ENCODE measurements at places on chromosomes 6 and 20. TPM values are rescaled to one million over a fixed set of nuclear protein-coding genes. Genes with fewer than 3 reads are reported as not detected.
A peak's percentile ranks its signal among the peaks of the same experiment; 100 is the strongest.

- no peak for DNase-seq
Observed at GRCh38 chr20:1815502-1816085, 79.6 kb upstream of the SIRPA start.

NANP gene
- 4.5 TPM for total RNA-seq

PPP1R14C gene
- total RNA-seq = 17.5 TPM

- no peak for DNase-seq
Observed at GRCh38 chr6:156840606-156841005, 63.4 kb downstream of the ARID1B start.

DNA sequence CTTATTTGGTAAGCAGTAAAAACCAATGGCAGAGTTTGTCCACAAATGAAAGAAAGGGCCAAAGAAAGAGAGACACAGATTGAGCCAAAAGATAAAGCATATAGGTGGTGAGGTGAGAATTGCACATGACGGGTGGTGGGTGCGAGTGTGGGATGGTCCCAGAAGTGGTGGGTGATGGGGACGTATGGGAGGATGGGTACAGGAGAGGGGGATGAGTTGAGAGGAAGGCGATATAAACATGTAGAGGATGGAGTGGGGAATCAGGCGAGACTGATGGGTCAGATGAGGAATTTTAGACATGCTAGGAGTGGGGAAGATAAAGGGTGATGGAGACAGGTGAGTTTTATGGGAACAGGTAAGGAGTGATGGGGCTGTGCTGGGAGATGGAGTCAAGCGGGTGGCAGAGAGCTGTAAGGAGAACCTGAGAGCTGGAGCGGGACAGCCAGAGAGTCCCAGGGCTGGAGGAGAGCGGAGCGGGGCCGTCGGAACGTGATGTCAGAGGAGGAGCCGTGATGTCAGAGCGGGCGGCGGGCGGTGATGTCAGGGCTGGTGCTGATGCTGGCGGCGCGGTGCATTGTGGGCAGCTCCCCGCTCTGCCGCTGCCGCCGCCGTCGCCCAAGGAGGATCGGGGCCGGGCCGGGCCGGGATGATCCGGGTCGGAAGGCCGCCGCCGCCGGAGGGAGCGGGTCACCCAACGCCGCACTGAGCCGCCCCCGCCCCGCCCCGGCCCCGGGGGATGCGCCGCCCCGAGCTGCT lies at the start of gene TTBK1:
TSS of gene TTBK1 (plus strand) at position 574 of the 756 bp plus-strand sequence. CDS start 3,180 bp downstream, outside the sequence.
- DNase-seq = no peak

SEMG2 gene
- total RNA-seq = not detected

OR12D1 gene
- not detected for total RNA-seq

DNA sequence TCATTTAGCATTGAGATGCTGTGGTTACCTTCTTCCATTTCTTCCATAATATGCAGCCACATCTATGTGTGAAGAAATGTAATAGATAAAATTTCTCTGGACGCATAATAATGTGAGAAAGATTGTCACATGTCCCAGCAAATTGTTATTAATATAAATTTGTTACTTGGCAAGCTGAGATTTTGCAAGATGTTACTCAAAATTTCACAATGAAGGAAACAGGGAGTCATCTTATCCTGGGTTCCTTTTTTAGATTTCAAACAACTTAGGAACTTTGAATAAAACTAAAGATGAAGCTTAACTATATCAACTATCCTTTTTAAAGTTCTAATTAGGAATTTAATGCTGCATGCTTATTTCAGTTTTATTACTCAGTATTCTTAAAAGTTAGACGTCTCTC lies 3.6 kb downstream of the ESR1 start:
- no peak for DNase-seq

DNA sequence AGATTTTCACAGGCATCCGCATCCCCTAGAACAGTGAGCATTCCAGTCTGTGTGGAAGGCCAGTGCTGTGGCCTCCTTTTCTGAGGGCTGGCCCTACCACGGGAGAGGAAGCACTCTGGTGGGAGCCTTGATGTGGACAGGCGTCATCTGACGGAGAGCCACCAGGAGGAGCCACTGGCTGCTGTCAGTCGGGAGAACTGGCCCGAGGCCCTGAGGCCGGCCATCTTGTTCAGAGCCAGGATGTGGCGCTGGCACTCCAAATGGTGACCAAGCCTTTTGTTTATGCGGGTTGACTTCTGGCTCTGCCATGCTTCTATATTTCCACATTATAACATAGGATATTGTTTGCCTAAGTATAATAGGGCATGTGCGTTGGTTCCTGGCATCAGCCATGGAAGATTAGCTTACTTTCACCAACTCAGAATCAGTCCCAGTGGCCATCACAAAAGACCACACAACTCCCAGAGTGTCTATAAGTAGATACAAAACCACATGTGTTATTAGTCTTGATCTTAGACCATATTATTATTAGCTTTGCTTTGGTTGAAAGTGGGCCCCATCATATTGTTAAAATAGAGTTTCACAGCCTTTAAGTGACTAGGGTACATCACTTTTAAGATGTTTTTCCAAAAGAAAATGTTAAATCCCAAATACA lies 273.9 kb upstream of the TAB2 start:
- peak; percentile 58 for DNase-seq

IP6K3 gene
- not detected for total RNA-seq

SLC16A10 gene
- 1.2 TPM for total RNA-seq

KCNK16 gene
- not detected for total RNA-seq

REM1 gene
- total RNA-seq = not detected

GRCh38 chr6:31723245-31723979 lies at the start of gene MPIG6B:
TSS of gene MPIG6B (plus strand) at chr6:31723373. CDS start at chr6:31723384, 11 bp downstream.
- no peak for DNase-seq

- no peak for DNase-seq
Observed at GRCh38 chr6:29510746-29511300, 23.1 kb upstream of the MAS1L start.

GRCh38 chr6:87029711-87030314 lies 65.1 kb downstream of the CGA start:
- DNase-seq = peak; percentile 11

GRCh38 chr6:2820415-2820814 lies 21.2 kb downstream of the SERPINB1 start:
- no peak for DNase-seq

SLC25A27 gene
- 7.5 TPM for total RNA-seq

DNA sequence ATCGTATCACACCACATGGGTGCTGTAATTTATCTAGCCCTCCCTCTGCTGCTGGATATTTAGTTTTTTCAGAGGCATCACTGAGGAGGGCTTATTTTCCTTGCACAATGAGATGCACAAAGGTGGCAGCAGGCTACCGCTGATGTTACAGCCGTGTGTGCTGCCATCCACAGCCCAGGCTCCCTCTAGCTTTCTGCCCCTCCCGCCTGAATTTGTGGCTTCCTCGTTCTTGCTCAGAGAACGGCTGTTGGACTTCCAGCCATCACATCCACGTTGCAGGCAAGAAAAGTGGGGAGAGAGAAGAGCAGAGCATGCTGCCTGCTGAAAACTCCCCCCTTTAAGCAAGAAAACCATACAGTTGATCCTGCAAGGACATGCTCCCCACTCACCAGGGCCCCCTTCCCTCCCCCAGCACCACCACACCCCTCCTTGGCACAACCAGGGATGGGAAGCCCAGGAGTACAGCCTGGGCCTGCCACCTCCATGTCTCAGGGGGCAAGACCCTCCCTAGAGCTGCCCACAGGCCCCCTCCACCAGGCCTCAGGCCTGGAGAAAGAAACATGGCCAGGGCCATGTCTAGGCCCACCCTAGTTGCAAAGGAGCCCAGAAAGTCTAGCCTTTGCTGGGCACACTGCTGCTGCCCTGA lies 102.6 kb downstream of the MRPL14 start:
- peak; percentile 77 for DNase-seq

VSTM2L gene
- 6.9 TPM for total RNA-seq

- DNase-seq = peak; percentile 75
Observed at GRCh38 chr20:64064145-64064698, 1.2 kb downstream of the TCEA2 start.

DNA sequence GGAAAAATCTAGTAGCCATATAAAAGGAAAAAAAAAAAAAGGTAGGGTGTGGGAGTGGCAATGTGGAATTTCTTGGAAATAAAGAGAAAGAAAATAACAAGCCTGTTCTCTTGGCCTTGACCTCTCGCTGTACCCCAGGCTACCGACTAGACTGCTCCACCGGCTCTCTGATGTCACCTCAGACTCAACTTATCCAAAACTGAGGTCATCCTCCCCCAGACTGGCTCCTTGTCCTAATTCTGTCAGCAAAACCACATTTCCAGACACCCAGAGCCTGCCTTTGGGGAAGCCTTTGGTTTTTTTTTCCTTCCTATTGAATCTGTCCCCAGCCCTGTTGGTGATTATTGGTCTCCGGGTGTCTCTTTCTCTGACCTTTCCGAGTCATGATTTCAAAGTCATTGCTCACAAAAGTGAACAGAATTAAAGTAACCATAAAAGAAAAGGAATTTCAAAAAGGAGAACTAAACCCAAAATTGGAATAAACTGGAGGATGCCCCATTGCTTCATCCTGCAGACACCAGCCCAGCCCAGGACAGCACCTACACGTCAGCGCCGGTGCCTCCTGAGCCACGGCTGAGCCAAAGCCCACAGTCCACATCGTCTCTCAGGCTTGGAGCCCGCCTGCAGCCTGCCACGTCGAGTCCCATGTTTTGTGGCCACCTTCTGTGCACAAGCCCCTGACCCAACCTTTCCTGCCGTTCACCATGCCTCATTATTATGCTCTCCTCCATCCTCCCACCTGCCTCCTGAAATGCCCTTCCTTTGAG lies 170.7 kb downstream of the MYLK4 start:
- DNase-seq = no peak

CGA gene
- not detected for total RNA-seq

DNA sequence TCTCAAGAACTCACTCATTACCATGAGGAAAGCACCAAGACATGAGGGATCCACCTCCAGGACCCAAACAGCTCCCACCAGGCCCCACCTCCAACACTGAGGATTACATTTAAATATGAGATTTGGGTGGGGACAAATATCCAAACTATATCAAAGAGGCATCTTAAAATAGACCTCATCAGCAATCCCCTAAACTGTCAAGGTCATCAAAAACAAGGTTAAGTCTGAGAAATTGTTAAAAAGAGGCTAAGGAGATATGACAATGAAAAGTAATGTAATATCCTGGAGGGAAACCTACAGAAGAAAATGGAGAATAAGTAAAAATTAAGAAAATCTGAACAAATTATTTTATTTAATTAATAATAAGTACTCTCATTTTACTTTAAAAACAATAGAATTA lies 922.3 kb downstream of the HACE1 start:
- DNase-seq = no peak

GRCh38 chr20:36541227-36541767 lies at the start of gene MYL9:
TSS of gene MYL9 (plus strand) at chr20:36541519. CDS start at chr20:36544885, 3,366 bp downstream.
- DNase-seq = peak; percentile 69

- no peak for DNase-seq
Observed at GRCh38 chr20:20395903-20396568, 28.1 kb downstream of the INSM1 start.

- no peak for DNase-seq
Observed at GRCh38 chr6:135021310-135022049, 33.1 kb downstream of the HBS1L start.

ANKEF1 gene
- total RNA-seq = 6.6 TPM

PTCRA gene
- not detected for total RNA-seq

DNA sequence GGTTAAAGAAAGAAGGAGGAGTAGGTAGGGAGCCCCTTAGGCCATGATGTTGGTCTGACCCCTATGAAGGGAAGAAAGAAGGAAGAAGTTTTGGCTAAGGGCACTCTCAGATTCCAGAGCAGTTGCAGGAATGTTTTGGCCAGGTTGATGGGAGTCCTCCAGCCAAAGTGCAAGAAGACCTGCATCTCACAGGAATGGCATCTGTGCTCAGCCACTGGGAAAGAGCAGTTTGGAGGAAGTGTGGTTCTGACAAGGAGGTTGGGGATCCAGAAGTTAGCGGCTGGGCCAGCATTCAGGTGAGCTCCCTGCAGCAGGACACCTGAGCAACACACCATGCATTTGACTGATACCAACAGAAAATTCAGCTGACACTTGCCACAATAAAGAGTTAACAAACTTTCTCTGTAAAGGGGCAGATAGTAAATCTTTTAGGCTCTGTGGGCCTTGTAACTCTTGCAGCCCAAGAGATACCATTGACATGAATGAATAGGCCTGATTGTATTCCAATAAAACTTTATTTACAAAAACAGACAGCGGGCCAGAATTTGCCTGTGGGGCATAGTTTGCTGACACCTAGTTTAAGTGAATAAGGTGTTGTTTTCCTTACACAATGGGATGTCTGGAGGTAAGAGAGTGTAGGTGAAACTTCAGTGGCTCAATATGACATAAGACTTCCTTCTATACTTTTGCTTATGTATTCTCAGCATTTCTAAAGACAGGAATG lies 71.0 kb downstream of the EDN1 start:
- DNase-seq = no peak

DNA sequence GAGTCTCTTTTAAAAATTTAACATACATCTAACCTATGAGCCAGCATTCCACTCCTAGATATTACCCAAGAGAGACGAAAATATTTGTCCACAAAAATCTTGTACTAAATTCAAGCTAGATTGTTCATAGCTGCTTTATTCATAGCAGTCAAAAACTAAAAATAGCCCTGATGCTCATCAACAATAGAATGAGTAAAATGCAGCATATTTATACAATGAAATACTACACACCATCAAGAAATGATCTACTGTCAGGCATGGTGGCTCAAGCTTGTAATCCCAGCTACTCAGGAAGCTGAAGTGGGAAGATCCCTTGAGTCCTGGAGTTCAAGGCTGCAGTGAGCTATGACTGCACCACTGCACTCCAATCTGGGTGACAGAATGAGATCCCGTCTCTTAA lies 22.0 kb upstream of the SRC start:
- no peak for DNase-seq

CCM2L gene
- 2.1 TPM for total RNA-seq

GRCh38 chr6:29762051-29762450 lies 38.8 kb downstream of the HLA-F start:
- no peak for DNase-seq

TSBP1 gene
- not detected for total RNA-seq

- no peak for DNase-seq
Observed at GRCh38 chr20:25011261-25011660, 18.7 kb upstream of the APMAP start.

BIRC7 gene
- 0.51 TPM for total RNA-seq

GRCh38 chr20:57605045-57605444 lies 15.2 kb downstream of the ZBP1 start:
- DNase-seq = no peak

- no peak for DNase-seq
Observed at GRCh38 chr6:12162213-12162612, 127.9 kb upstream of the EDN1 start.

GRCh38 chr6:84762220-84763002 lies 2.0 kb downstream of the TBX18 start:
- peak; percentile 52 for DNase-seq

DNA sequence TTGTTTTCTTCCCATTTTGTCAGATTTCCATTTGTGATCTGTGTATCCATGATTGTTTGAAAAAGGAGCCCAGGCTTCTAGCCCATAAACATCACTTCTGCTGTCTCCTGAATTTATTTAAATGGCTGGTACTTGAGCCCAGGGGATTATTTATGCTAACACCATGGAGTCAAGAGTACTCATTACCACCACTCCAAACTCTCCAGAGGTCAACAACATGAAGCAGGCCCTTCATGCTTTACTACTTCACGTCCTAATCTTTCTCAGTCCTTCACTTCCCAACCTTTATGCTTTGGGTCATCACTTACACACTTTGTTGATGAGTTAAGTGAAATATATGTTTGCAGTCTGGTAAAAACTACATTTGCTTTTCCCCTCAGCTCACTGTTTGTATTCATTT lies 247.8 kb downstream of the BMP2 start:
- DNase-seq = no peak

All from Daoy (cell line).